Bone marrow (tissue), 2 donors: ENCODE measurements at places on chromosomes 3 and 15.

GRCh38 chr15:74044267-74045110, 37.9 kb downstream of the GOLGA6A start:
- DNase-seq, result no peak

GRCh38 chr3:152834776-152835600, at the start of gene P2RY1:
TSS of gene P2RY1 (plus strand) at chr3:152835131. CDS start at chr3:152835783, 652 bp downstream.
- peak; percentile 82 for DNase-seq

GRCh38 chr3:14957153-14957552, 9.8 kb downstream of the NR2C2 start:
- DNase-seq, result no peak

GRCh38 chr15:60616147-60616546, 137.2 kb upstream of the ICE2 start:
- no peak for DNase-seq

DNA sequence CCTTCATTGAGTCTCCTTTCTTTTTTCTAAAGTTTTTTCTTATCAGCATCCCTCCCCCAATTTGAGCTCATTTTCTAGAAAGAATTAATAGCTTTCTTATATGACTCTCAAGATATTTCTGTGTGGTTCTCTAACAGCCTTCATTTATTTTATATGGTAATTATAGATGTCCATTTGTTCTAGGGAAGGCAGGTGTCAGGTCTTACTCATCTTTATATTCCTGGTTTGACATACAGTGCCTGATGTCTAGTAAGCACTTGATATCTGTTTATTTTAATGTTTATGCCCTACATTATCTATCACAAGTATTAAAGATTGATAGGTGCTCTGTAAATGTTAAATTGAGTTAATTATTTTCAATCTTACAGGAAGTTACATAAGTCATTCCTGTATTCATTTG, 426.7 kb upstream of the TPRG1 start:
- no peak for DNase-seq

DNA sequence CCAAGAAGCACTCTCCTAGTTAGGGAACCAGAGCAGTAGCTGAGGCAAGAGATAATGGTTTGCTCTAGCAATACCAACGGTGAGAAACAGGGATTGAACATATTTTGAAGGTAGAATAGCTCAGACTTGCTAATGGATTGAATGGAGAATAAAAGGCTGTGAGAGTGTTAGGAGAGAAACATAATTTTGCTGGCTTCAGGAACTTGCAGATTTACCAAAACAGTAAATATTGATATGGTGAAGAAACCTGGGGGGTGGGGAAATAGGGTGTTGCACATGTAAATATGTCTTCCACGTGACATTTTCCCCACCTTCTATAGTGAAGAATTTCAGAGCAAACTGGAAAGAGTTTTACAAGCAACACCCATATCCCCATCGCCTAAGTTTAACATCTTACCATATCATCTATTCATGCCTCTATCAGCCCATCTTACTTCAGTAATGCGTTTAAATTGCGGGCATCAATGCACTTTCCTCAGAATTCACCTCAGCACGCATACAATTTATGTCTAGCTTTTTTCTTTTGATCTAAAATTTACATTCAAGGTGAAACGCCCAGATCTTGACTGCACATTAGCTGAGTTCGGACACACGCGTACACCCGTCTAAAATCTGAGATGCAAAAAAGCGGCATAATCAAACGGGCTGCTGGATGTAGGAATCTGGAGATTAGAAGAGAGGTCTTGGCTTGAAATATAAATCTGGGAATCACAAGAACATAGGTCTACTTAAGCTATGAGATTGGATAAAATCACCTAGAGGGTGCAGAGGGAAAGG, 891 bp upstream of the NR1D2 start:
- no peak for DNase-seq

GRCh38 chr15:38860253-38860652, 295.6 kb upstream of the RASGRP1 start:
- DNase-seq, result no peak

GRCh38 chr3:127339928-127340861, 52.3 kb upstream of the PRR20G start:
- DNase-seq, result no peak

GRCh38 chr15:27746401-27746955, 352.6 kb downstream of the OCA2 start:
- no peak for DNase-seq

DNA sequence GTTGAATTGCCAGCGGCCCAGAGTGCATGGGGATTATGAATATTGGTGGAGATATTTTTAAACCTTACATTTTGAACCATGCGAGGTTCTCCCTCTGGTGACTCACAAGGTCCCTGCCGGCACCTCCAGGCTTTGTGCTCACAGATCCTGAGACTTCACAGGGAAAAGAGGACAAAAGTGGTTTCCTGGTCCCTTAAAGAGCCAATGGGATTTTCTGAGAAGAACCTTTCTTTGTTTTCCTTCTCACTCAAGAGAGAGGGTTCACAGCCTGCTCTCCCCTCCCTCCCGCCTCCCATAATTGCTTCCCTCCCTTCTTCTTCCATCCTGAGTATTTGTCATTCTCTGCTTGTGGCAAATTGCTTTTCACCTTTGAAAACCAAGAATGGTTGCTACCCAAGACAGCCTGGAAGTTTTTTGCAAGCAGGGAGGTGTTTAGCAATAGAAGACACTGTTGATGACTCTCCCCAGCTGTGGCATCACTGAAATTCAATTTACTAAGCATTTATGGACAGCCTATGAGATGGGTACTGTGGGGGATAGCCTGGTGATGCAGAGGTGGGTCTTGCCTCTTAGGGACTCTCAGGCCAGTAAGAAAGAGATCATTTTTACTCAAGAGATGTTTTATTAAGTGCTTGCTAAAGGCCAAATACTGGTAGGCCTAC, 76.6 kb downstream of the CPN2 start:
- DNase-seq, result no peak

GRCh38 chr15:60208709-60209108, 189.1 kb downstream of the ANXA2 start:
- DNase-seq, result no peak

- DNase-seq, result no peak
Observed at GRCh38 chr3:152331018-152331541, 62.4 kb downstream of the MBNL1 start.

- DNase-seq, result no peak
Observed at GRCh38 chr3:177449360-177450006, 252.2 kb upstream of the TBL1XR1 start.

GRCh38 chr3:38984731-38985130, 67.0 kb downstream of the SCN11A start:
- DNase-seq, result no peak

- no peak for DNase-seq
Observed at GRCh38 chr3:16364323-16364722, 99.3 kb downstream of the OXNAD1 start.

GRCh38 chr3:19348941-19349564, 200.7 kb downstream of the KCNH8 start:
- DNase-seq, result peak; percentile 16

DNA sequence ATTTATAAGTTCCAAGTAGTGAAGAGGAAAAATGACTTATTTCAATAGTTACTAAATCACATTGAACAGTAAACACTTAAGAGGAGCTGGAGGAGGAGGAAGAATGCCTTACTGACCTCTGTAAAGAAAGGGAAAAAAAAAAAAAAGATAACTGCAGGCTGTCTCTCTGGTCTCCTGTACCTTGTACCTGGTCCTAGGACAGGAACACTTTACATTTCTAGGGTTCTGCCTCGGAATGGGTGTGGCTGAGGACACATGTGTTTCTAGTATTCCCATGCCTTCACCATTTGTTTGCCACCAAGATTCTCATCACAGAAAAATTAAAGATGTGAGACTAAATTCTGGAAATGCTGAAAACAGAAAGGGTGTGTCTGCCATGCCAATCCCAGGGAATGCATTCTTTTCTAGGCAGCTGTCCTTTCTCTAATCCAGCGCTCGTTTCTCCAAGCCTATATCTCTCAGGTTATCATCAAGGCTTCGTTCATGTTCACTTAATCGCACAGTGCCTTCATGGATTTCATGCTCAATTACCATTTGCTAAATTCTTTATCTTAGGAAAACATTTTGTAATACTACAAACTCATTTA, 1208.3 kb downstream of the OTOL1 start:
- no peak for DNase-seq

DNA sequence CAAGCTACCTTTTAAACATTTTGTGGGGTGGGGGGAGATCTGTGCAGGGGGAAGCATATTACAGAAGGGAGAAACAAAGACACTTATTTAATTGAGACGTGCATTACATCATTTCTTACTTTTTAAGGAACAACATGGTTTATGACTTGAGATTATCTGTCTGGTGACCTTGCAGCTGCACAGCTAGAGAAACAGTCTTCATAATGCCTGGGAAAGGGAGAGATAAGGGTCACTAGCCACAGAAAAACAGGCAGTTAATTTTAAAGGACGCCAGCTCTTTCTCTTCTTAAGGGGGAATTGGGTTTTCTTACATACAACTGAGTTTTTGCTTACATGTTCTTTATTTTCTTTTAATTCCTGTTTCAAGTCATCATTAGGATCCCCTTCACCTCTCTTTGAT, 147.9 kb downstream of the SST start:
- DNase-seq, result no peak

- no peak for DNase-seq
Observed at GRCh38 chr15:91694831-91695210, 158.7 kb upstream of the SLCO3A1 start.

DNA sequence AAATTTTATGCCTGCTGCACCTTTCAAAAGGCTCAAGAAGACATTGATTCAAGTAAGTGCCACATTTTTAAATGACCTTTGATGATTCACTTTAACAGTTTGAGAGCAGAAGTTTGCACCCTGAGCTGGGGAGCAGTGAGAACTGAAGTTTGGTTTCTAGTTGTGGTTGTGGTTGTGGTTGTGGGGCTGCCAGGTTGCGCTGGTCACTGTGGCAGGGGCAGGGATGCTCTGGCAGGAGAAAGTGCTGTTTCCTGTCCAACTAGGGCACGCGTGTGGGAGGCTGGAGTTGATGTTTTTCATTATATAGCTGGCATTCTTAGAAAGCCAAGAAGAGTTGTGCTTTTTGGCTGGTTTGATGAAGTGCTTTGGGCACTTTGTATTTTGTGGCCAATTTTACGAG, 339.7 kb upstream of the NR2F2 start:
- DNase-seq, result no peak

DNA sequence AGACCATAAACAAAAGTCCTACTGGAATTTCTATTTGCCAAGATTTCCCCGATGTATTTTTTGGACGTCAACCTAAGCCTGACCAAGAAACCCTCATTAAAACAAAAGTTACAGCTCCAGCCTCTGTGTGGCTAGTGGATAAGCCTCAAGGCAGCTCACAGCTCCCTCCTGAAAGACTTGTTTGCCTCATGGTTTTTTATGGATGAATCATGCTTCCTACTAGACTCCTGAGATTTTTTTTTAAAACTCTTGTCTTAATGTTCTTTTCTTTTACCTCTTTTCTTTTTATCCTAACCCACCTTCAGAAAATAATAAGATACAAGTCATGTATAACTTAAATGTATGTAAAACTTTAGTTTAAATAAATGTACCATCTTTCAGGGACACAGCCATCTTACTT, 52.4 kb downstream of the SUCNR1 start:
- DNase-seq, result no peak

DNA sequence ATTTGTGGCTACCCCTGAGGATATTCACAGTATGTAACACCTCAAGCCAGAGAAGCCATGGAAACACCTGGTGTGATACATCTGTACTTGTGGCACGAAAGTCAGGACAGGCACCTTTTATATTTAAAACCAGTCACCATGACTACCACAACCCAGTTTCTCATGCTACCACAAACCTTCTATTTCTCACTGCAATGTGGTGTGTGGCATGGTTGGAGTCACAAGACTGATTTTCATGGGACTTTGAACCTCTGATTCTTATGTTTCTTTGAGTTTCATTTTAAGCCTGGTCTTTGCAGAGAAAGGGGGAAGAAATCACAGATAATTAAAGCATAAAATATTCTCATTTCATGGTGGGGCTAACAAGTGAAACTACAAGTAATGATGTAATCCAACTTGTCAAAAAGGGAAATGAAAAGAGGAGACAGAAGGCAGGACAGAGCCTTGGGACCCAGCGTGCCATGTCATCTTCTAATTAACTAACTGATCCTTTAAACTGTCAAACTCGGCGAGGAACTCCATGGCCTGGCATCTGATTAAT, 175.9 kb downstream of the PDZRN3 start:
- no peak for DNase-seq

GRCh38 chr3:173266441-173266840, 125.4 kb upstream of the SPATA16 start:
- peak; percentile 32 for DNase-seq

DNA sequence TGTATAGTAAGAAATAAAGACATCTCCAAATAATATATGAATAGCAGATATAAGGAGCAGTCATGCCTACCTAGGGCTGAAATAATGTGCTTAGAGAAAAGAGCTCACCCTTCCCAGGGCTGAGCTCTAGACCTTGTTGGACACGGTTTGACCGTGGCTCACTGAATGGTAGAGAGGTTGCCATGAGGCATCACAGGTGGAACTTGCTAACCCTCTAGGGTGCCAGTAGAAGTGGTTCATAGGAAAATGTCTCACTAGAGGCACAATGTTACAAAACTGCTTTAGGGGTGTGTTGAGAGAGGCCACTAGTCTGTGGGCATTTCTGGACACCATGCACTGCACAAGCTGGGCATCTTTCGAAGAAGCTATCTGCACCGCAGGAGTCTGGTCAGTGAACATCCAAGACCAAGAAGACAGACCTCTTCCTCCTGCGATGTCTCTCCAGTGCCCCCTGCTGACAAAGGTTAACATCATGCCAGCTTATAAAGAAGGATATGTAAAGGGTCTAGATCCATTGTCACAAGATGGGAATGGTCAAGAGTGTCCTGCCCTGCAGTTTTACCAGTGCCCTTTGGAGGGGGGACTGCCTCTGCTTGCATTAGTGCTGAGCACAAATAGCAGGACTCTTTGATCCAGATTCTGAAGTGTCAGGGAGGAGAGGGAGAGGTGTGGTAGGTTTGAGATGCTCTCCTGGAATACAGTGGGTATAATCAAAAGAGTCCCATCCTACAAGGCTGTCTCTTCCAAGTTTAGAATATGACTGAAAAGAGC, 266.8 kb downstream of the ZNF385D start:
- DNase-seq, result no peak

- peak; percentile 86 for DNase-seq
Observed at GRCh38 chr15:80984856-80985255, 4.8 kb downstream of the MESD start.
